Peyer's patch (tissue), 4 donors: ENCODE measurements at places on chromosomes 6 and 20.
A peak's percentile ranks its signal among the peaks of the same experiment; 100 is the strongest.

DNA sequence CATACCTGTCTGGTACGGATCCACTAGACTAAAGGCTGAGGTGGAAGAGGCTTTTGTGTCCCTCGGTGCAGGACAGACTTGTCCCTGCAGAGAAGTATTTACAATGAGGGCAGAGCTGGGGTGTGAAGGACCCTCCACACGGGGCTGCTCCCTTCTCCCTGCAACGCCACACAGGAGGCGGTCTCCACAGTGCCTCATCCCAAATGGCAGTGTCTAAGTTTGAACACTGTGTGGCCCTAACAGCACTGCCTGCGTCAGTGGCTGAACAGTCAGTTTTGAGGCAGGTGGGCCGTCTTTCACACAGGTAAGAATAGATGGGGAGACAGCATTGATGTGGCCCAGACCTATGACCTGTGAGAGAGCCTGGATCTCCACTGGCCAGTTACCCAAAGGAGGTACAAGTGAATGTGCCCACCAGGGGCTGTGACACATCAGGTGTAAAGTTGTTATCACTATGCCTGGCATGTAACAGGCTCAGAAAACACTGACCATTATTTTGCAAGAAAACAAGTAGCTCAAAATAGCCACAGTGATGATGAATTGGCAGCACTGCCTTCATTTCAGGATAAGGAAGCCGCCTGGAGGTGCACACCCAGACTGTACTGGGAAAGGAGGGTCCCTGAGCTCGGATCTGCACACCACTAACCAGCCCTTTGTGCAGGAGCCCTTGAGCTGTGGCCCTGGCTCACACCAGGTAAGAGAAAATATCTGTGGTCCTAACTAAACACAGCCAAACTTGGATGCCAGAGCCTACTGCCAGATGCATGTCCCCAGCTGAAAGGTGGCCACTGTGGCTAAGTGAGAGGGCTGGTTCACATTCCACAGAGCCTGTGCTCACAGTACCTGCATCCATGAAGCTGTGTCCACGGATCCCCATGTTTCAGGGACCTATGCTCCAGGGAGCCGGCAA lies 246.7 kb downstream of the DLL1 start:
- DNase-seq = no peak

- DNase-seq = no peak
These were observed 415.9 kb downstream of the CD83 start for GRCh38 chr6:14533446-14533845.

- no peak for DNase-seq
These were observed 183.2 kb upstream of the KCNG1 start for GRCh38 chr20:51206032-51206662.

- no peak for DNase-seq
These were observed 417.0 kb upstream of the SLC35B3 start for GRCh38 chr6:8852332-8852731.

GRCh38 chr6:39843305-39844020 lies 51.3 kb downstream of the DAAM2 start:
- DNase-seq = no peak

DNA sequence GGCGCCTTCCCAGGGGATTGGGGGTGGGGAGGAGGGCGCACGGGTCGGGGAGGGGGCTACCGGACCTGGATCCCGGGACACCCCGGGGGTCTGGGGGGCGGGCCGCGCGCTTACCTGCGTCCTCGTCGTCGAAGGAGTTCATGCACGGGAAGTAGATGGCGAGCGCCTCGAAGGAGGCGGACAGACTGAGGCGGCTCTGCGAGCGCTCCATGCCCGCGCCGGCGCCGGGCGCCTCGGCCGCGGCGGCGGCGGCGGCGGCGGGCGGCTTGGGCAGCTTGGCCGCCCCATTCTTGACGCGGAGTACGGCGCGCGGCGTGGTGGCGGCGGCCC lies 320 bp downstream of the RIMS4 start:
- DNase-seq = no peak

DNA sequence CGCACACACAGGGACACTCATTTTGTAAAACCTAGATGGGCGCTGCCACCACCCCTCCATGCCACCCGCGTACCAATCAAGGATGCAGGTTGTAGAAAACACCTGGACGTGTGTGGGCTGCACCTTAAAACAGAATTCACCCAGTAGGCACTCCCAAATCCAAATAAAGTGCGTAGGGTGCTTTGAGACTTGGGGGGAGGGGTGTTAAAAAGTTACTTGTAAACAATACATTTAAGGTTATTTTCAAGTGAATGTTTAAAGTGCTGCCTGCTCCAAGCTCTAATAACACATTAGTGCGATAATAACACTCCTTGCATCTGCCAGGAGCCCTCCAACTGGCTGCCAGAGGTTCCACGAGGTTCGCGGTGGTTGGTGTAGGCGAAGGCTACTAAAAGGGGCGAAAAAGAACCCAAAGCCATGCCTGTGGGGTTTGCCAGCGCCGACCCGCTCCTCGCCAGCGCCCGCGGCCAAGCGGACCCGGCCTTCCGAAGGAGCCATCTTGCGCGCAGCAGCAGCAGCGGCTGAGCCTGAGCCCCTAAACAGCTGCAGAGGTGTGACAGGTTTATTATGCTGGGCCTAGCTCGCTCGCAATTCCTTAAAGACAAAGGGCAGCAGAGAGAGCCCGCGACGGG lies 11.5 kb downstream of the FOXC1 start:
- no peak for DNase-seq

DNA sequence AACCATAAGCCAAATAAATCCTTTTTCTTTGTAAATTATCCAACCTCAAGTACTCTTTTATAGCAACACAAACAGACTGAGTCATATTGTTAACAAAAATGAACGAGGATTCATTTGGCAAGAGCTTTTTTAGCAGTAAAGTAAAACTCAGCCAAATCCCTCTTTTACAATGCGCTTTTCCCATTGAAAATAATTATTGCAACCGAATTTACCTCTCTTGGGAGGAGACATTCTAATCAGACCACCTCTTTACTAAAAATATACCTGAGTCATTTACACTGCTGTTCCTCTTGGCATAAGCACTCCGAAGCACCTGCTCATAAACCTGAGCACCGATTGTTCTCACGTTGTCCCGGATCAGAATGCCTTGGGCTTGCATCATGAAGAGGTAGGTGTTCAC lies 57.4 kb downstream of the B4GALT5 start:
- DNase-seq = no peak

- peak; percentile 74 for DNase-seq
These were observed 580 bp downstream of the VEGFA start for GRCh38 chr6:43770372-43771209.

DNA sequence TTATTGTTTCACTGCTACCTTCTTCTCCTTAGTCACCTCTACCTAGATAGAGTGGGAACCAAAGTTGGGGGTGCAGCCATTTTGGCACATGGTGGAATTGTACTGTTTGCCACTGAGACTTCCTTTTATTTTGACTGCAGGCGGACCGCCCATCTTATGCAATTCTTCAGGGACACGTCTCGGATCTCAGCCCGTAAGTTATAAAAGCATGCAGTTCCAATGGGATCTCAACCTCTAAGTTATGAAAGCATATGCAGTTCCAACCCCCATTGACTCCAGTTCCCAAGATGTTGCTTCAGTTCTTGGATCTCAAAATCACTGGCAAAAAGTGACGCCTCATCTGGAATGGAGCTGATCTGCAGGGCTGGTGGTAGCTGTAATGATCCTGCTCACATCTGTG lies 41.2 kb upstream of the CDH4 start:
- DNase-seq = no peak

- no peak for DNase-seq
These were observed 29.9 kb downstream of the SEL1L2 start for GRCh38 chr20:13960525-13960924.

GRCh38 chr6:144338951-144339700 lies 54.0 kb downstream of the UTRN start:
- no peak for DNase-seq

GRCh38 chr6:169830876-169831275 lies 79.5 kb downstream of the ERMARD start:
- peak; percentile 41 for DNase-seq

- no peak for DNase-seq
These were observed 30.8 kb downstream of the METTL24 start for GRCh38 chr6:110327391-110327790.

DNA sequence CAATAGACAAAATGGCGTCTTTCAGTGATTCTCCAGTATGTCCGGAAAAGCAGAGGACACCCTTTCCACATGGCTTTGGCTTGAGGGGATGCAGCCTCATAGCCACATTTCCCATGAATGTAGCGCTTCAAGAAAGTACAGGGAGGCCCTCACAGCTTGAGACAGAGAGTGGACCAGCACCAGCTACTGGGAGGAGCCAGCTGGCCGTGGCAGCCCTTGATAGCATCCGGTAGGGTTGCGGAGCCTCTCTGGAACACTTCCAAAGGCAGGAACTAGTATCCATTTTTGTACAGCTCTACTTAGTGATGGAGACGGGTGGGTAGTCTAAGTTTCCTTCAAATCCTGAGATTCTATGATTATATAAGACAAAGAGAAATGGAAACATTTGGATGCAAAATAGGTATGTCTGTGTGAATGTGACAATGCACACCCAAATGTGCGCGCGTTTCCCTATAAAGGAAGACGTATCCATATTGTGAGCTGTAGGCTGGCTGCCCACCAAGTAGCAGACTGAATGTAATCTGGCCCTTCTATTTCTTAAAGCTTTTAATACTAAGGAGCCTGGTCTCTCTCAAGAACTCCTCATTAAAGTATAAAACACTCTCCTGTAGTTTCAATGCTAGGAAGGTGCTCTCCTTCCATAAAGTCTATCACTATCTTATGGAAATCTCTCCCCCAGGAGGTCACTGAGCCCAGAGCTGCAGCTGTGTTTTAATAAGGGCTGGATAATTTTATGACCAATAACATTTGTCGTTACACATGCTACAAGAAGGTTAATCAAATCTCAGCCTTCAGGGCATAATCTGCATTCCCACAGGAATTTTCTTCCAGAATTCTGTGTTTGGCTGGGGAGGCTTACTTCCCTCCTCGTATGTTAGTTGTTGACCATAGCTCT lies 74.0 kb downstream of the SOBP start:
- DNase-seq = no peak

DNA sequence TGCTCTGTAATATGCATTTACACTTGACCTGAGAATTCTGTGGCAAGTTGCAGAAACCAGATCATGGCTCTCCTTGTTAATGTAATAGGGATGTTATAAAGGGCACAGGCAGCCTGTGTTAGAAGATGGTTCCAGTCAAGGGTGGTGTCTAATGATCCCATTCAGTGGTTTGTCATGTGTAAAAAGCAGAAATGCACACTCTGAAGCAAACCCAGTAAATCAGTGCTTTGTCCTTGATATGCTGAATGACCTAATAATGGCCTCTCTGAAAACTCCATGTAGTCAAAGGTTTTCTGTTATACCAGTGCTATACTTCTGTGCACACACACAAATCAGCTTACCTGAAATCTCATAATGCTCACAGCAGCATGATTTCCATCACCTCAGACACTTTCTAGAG lies 66.2 kb downstream of the SOBP start:
- DNase-seq = no peak

- DNase-seq = no peak
These were observed 1.6 kb downstream of the CPXM1 start for GRCh38 chr20:2798814-2799213.

- no peak for DNase-seq
These were observed 482.3 kb upstream of the SOX4 start for GRCh38 chr6:21111093-21111725.

- no peak for DNase-seq
These were observed 5.8 kb upstream of the KCNG1 start for GRCh38 chr20:51028616-51029212.

DNA sequence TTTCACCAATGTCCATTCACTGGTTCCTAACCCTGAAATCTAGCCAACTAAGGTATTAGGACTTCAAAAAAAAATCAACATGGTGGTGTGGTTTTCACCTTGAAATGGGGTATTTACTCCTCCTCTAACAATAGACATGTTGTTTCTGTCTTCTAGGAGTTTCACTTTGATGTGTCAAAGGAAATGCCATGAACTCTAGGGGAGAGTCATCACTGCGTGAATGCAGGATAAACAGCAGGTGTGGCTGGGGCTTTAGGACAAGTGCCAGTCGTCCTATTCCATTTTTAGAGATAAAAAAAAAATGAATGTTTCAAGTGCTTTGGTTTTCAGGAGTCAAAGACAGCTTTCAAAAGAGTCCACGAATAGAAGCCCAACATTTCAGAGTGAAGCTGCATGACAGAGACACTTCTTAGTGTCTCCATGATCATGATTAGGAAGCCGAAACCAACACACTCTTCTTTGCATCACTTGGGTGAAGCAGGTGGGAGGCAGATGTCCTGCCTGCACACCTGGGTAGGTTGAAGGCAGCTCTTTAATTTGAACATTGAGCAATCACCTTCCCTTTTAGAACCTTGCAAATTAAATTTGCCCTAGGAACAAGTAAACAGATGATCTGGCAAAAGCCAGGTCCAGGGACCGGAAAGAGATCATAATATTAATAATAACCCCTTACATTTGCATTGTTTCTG lies 328.5 kb upstream of the PRDM1 start:
- no peak for DNase-seq

DNA sequence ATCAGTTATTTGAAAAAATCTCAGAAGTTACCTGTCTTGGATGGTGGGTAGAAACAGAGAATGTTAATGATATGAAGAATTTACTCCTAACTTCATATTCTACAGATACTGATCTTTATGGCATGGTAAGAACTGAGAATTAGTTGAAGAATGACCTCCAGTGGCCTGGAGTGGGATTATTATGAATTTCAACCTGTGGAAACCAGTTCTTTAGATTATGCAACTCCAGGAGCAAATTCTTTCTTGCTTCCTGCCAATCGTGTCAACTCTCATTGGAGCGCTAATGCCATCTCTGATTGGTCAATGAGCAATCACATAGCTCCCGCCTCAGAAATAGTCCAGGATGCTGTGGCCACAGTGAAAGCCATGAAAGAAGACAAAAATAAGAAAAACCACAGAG lies 40.6 kb downstream of the LYRM2 start:
- no peak for DNase-seq

GRCh38 chr6:110886555-110887167 lies 12.1 kb downstream of the AMD1 start:
- no peak for DNase-seq

- DNase-seq = no peak
These were observed 263.0 kb downstream of the SMOC2 start for GRCh38 chr6:168703990-168704389.

DNA sequence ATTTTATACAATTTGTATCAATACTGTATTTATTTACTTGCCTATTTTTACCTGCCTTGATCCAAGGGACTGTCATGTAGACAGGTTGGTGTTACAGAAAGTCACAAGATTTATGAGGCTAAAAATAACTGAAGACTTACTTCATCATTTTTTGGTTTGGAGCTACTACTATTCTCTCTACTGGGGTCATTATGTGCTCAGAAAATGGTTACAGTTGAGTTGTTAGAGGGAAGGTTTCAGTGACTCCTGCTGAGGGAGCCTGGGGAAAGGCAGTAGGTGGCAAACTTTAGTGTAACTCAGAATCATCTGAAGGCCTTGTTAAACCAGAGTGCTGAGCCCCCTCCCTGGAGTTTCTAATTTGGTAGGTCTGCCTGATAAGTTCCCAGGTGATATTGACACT lies 118.8 kb downstream of the TINAG start:
- no peak for DNase-seq

DNA sequence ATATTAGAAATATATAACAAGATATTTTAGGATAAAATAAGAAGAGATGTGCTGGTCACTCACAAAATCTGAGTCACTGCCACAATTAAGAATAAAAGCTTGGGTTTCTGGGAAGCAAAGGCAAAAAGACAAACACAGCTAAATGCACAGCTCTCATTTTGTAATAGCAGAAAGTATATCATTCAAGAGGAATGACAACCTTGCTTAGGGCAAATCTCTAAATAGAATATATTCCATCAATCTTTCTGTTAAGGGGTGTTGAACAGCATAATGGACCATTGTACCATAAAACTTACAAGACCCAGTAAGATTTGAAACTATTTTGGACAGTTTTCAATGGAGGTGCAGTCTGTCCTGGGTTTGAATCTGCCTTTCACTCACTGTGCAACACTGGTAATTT lies 464.9 kb upstream of the SOX4 start:
- DNase-seq = no peak
